ENCODE measurements at places on chromosomes 16 and 17.

GRCh38 chr16:74499114-74499513 is 77.8 kb upstream of the CLEC18B start:
- DNase-seq: no peak
- peaks cover 23% of the 10 kb centered on the region for H3K36me3 ChIP-seq
- no peak overlapping the region for H3K27ac ChIP-seq
- no peaks in the 10 kb centered on the region for H3K4me1 ChIP-seq
- H3K27me3 ChIP-seq: no peaks in the 10 kb centered on the region

DNA sequence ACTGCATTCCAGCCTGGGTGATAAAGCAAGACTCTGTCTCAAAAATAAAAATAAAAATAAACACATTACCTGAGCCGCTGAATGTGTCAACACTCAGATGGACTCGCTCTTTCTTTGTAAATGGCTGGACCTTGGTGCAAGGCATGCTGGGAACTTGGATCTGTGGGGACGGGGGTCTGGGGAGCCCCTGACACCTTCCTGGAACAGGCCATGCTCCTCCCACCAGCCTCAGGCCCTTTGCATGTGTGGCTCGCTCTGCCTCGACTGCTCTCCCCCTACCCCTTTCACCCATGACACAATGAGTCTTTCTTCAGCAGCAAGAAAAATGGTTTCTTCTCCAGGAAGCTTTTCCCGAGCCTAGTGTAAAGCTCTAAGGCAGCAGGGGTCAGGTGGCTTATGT is 94.0 kb upstream of the CDH5 start:
- peak; percentile 83 for DNase-seq
- H3K27me3 ChIP-seq: no peaks in the 10 kb centered on the region
- H3K4me1 ChIP-seq: peaks cover 28% of the 10 kb centered on the region
- no peak overlapping the region for H3K27ac ChIP-seq

GRCh38 chr16:2427526-2427925 is 1.7 kb upstream of the CCNF start:
- H3K4me3 ChIP-seq: no peak overlapping the region
- peaks cover 5% of the 10 kb centered on the region for H3K36me3 ChIP-seq
- no peak overlapping the region for H3K27ac ChIP-seq
- no peaks in the 10 kb centered on the region for H3K27me3 ChIP-seq
- DNase-seq: no peak

DNA sequence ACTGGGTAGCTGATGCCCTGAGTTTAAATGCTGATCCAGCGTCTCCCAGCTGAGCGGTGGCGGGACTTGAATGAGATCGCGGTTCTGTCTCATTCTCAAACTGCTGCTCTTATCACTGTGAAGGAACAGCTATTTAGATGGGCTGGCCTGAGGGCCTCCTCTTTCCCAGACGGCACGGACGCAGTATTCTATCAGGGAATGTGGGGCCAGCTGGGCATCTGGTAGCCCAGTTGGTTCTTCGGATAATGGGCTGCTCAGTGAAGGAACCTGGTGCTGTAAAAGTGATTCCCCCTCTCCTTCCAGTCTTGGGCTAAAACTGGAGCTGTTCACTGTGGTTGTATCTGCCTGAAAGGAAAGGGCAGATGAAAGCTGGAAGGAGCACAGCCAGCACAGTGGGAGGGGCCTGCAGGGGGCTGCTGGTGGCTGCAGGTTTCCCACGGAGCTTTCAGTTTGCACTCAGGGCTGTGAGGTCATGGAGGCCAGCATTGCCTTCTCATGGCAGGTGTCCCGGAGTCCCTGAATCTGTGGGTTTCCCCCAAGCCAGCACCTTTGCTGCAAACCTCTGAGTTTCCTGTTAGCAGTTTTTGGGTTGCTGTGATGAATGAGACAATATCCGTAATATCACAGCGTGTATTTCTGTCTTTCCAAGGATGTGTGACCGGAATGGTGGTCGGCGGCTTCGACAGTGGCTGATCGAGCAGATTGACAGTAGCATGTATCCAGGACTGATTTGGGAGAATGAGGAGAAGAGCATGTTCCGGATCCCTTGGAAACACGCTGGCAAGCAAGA is 3.6 kb downstream of the IRF8 start:
- DNase-seq: no peak
- peaks cover 12% of the 10 kb centered on the region for H3K4me1 ChIP-seq
- H3K27me3 ChIP-seq: peaks cover 4% of the 10 kb centered on the region
- no peak overlapping the region for H3K27ac ChIP-seq
- H3K36me3 ChIP-seq: no peaks in the 10 kb centered on the region

- peaks cover 5% of the 10 kb centered on the region for H3K4me1 ChIP-seq
- no peak overlapping the region for H3K4me3 ChIP-seq
- H3K27ac ChIP-seq: no peak overlapping the region
- no peaks in the 10 kb centered on the region for H3K27me3 ChIP-seq
These were observed 27.9 kb downstream of the MBTD1 start for GRCh38 chr17:51231999-51232398.

- no peaks in the 10 kb centered on the region for H3K36me3 ChIP-seq
- no peak overlapping the region for H3K4me3 ChIP-seq
- H3K27me3 ChIP-seq: no peaks in the 10 kb centered on the region
- DNase-seq: no peak
- no peak overlapping the region for H3K27ac ChIP-seq
These were observed 3.3 kb downstream of the DUS1L start for GRCh38 chr17:82062076-82062983.

GRCh38 chr16:47779201-47780016 is 318.3 kb downstream of the PHKB start:
- no peaks in the 10 kb centered on the region for H3K27me3 ChIP-seq
- peaks cover 11% of the 10 kb centered on the region for H3K4me1 ChIP-seq
- DNase-seq: no peak
- peak overlapping the region; percentile 37 for H3K4me3 ChIP-seq

DNA sequence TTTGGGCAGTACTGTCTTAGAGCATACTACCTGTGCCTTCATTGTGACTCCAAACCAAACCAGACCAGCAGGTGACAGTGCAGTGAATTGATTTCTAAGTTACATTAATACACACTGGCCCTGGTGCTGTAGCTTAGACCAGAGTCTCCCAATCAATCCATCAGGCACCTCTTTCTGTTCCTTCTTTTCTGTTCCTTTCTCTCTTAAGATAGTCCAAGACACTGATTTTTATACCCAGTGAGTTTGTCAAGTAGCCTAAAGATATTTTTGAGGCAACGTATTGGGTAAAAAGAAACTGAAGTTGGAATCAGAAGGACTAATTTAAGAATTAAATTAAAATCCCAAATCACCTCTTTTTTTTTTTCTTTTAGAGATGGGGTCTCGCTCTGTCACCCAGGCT is 43.1 kb downstream of the ABAT start:
- H3K4me1 ChIP-seq: peaks cover 6% of the 10 kb centered on the region
- H3K27me3 ChIP-seq: no peaks in the 10 kb centered on the region
- H3K4me3 ChIP-seq: no peak overlapping the region
- H3K36me3 ChIP-seq: no peaks in the 10 kb centered on the region
- DNase-seq: no peak

GRCh38 chr17:71409712-71410111 is 711.1 kb upstream of the SOX9 start:
- no peak for DNase-seq
- no peaks in the 10 kb centered on the region for H3K36me3 ChIP-seq
- H3K27me3 ChIP-seq: no peaks in the 10 kb centered on the region
- H3K4me1 ChIP-seq: no peaks in the 10 kb centered on the region

Measured in vagina (tissue), 2 donors.